NCI-H1105 treated with DMSO at 0.1 percent for 48 hours (cell line): ENCODE measurements at places on chromosomes 12 and 14.

- DNase-seq: no peak
These were observed 91.3 kb downstream of the RPAP3 start for GRCh38 chr12:47614521-47614920.

DNA sequence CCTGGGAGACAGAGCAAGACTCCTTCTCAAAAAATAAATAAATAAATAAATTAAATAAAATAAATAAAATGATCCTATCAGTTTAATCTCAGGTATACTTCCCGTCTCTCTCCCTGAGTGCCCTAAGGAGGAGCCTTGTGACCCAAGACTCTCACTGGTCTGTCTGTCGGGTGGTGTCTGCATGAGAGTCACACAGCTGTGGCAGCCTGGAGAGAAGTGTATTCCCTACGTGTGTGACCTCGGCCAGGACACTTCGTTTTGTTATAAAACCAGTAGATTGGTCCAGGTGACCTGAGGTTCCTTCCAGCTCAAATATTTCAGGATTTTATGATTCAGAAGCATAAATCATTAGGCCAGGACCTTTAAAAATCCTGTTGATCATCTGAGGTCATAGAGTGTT is 4.8 kb downstream of the SYNE3 start:
- no peak for DNase-seq

GRCh38 chr12:126019385-126019784 is 954.1 kb downstream of the AACS start:
- DNase-seq: no peak

DNA sequence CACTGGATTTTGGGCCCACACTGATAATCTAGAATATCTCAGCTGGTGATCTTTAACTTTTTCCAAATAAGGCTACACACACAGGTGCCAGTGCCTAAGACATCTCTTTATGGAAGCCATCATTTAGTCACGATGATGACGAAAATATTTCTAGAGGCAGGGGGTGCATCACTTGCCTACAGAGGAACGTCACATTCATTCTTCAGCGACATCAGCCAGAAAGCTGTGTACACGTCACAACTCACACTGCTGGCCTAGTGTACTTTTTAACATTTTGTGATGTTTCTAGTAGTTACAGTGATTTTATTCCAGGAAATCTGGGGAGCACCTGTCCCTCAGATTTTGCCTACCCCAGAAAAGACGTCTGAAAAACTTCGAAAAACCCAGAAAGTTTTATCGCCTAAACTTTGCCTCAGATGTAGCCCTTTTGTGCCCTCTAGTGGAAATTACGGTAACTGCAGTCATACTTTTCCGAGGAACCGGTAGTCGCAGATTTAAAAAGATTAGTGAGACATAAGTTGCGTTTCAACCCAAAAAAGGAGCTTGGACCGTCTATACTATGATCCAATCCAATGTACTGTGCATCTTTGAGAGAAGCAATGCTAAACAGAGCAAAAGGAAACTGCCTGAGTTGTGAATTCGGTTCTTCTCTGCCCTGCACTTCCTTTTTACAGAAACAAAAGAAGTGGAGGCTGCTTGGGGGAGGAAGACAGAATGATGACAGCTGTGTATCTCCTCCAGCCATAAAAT is 64.3 kb upstream of the STON2 start:
- DNase-seq: peak; percentile 40

DNA sequence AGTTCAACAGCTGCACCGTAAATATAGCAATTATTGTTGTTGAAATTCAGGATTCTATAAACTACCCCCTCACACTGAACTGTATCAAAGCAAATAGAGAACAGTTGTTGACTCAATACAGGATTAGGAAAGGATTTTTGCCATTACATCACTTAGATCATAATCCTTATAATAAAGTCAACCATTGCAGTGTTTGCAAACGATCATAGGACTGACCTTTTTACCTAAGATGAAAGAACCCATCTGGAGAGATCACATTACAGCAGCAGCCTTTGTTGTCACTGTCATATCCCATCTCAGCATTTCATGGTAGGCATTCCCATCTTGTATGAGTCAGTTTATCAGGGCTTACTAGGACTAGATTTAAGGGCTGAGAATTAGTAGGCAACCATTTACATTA is 96.1 kb downstream of the IPO8 start:
- peak; percentile 66 for DNase-seq

GRCh38 chr14:52961060-52961639 is 10.3 kb upstream of the FERMT2 start:
- peak; percentile 77 for DNase-seq

- no peak for DNase-seq
These were observed 108.7 kb downstream of the BTG1 start for GRCh38 chr12:92036771-92037453.

DNA sequence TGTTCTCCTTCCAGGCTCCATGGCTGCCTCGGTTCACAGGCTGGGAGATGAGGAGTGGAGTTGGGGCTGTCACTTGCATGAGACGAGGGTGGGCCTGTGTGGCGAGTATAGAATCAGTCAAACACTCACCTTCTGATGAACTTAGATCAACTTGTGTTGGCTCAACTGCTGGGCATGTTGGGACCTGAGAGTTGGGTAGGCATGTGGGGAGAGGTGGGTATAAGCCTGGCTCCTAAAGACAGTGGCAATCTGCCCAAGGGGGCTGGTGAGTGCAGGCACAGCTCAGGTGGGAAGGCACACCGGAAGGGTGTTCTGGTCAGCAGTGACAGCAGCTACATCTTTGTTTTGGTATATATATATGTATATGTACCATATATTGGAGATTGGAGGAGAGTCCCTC is 30.1 kb upstream of the TDRD9 start:
- DNase-seq: no peak

DNA sequence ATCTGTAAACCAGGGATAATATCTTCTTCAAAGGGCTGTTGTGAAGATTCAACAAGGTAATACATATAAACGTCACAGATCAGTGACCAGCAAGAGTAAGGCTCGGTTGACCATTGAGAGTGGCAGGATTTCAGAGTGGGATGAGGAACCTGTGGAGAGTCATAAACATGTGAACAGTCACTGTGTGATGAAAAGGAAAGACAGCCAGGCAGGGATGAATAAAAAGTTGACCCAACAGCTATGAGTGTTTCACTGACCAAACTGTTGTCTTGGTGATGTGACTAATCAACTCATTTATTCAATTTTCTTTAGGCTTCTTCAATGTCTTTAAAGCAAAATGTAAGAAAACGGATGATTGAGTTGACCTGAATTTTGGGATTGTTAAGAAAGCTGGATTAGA is 8.6 kb upstream of the FRMD6 start:
- no peak for DNase-seq

DNA sequence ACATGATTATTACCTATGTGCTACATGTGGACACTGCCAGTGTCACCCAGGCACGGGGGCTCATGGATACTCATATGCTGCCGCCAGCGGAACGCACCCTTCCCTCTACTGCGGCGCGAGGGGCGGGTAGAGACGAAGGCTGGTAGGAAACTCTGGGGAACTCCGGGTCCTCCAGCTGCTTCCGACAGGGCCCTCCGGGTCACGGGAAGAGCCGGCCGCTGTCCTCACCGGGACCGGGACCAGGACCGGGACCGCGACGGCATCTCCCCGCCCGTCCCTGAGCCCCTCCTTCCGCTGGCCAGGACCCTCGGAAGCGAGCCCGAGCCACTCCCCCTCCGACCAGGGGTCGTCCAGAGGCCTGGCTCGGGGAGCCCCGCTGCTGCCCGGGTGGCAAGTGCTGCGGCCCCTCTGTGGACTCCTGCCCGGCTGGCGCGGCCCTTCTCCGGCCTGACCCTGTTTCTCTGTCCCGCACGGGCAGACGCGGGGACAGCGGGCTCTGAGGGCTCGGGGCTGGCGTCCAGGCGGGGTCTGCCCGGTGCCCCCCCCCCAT is 209.6 kb downstream of the ADGRD1 start:
- DNase-seq: no peak

GRCh38 chr14:61753631-61754030 is 8.6 kb upstream of the SNAPC1 start:
- no peak for DNase-seq

GRCh38 chr12:15863984-15864383 is 18.2 kb upstream of the STRAP start:
- no peak for DNase-seq

DNA sequence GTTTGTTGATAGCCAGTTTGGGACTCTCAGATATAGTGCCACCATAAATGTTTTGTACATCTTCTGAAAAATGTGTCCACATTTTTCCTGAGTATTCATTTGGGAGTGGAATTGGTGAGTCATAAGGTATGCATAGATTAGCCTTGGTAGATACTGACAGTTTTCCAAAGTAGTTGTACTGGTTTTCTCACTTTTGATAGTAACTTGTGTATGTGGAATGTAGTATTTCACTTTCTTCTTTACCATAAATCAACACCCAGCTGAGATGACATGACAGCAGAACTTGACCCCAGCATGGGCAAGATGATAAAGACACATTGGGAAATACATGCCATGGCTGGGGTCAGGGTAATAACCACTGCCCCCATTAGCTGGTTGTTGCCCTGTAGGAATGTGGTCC is 5.4 kb downstream of the FBXW8 start:
- no peak for DNase-seq

GRCh38 chr12:88854260-88854659 is 274.0 kb upstream of the KITLG start:
- DNase-seq: no peak

DNA sequence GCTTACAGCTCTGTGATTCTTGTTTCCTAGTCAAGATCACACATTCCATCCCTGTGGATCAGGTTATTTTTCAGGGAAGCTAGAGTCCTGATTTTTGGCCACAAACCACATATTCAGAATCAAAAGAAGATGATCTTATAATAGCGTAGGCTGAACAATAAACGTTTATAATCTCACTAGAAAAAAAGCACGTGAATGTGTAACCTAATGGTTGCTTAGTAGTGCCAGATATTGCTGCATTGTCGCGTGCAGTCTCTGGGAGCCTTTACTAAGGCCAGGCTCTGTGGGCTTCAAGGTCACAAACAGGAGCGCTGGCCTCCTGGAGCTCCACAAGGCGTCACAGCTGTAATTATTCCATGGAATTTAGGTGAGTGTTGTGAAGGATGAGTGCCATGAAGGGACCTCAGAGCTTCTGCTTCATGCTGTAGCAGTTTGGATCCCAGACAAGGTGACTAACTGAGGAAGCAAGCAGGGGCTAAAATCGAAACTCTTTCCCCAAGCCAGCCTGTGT is 17.4 kb downstream of the CDKN1B start:
- DNase-seq: no peak

DNA sequence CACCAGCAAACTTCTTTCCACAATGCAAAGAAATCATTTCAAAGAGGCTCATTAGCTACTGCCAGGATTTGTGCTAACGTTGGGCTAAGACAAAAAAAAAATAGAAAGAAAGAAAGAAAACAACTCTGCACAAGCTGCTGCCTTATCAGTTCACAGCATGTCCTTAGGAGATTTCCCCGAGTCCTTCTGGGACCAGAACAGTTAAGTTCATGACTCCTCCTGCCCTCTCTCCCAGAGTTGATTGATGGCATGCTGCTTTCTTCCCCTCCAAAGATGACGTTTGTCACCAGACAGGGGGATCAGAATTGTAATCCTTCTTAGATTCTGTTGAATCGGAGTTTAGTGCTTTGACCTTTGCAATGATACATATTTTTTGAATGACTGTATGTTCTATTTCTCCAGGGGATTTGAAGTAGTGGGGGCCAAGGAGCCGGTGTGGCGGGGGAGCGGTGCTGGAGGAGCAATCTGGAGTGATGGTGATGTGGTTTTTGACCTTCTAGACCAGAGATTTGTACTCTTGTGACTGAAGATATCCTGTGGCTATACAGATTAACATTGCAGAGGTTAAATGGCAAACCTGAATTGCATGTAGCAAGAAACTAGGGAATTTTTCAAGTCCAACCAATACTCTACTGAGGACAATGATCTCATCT is 409.2 kb upstream of the TMPO start:
- DNase-seq: no peak

DNA sequence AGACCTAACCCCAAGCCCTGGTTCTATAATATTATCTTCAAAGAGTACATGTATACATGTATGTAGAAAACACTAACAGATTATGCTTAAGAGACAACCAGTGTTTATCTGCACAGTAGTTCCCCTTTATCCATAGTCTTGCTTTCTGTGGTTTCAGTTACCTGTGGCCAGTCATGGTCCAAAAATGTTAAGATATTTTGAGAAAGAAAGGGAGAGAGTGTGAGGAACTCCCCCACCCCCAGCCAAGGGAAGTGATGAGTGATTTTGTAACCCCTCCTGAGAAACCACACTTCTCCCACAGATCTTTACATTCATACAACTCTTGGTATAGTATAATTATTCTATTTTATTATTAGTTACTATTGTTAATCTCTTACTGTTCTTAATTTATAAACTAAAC is 77.3 kb upstream of the CNTN1 start:
- no peak for DNase-seq

- DNase-seq: no peak
These were observed 5.4 kb upstream of the KIF26A start for GRCh38 chr14:104132981-104133380.

DNA sequence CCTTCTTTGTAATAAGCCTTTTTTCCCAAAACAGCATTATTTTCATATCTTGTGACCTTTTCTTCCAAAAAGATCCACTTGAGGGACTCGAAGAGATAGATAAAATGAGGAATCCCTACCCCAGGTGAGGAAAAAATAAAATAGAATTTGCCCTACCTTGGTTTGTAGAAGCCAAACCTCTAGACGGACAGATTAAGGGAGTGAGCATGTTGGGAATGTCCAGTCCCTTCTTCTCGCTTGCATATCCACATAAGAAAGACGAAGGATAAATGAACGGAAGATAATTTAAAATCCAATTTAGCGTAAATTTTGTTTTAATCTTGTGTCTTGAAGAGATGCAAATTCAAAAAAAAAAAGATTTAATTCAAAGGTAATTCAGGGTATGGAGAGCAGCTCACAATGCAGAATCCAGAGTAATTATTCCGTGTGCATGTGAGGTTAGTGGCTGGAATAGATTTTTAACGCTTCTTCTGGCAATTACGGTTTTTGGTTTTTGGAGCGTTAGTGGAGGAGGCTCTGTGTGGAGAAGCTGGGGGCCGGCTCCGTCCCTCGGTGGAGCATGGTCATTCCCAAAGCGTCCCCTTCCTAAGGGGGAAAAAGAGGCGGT is 1.5 kb downstream of the GRIN2B start:
- DNase-seq: no peak

GRCh38 chr12:106632797-106633450 is 50.1 kb downstream of the RFX4 start:
- no peak for DNase-seq

DNA sequence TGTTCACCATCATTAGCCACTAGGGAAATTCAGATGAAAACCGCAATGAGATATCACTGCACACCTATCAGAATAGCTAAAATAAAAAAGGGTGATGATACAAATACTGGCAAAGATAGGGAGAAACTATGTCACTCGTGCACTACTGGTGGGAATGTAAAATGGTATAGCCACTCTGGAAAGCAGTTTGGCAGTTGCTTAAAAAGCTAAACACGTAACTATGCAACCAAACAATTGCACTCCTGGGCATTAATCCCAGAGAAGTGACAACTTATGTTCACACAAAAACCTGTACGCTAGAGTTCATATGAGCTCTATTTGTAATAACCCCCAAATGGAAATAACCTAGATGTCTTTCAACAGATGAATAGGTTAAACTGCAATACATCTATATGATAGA is 35.4 kb downstream of the GPR135 start:
- no peak for DNase-seq

- DNase-seq: no peak
These were observed 209.3 kb downstream of the DAD1 start for GRCh38 chr14:22379727-22380126.

GRCh38 chr12:31603546-31604009 is 12.6 kb upstream of the DENND5B start:
- no peak for DNase-seq
